ENCODE measurements at places on chromosomes 1 and 21.
A peak's percentile ranks its signal among the peaks of the same experiment; 100 is the strongest.

GRCh38 chr1:69073176-69073575 lies 494.5 kb upstream of the LRRC7 start:
- ATAC-seq, result no peak

- ATAC-seq, result no peak
Measured at GRCh38 chr1:31006747-31007146, 58.8 kb downstream of the PUM1 start.

- no peak for ATAC-seq
Measured at GRCh38 chr21:44875316-44875700, 1.8 kb upstream of the PTTG1IP start.

DNA sequence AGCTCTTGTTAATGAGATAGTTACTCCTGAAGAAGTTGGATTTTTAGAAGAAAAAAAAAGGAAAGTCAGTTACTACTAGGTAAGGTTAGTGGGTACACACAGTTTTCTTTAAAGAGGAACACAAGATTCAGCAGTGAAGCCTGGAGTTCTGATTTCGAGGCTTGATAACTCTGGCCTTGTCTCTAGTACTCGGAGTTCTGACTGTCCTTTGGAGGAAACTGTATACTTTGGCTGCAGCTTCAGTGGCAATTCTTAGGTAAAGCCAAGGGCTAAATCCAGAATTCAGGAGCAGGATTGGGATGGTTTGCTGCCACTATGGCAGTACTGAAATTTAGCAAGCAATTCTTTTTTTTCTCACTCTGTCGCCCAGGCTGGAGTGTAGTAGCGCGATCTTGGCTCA lies 9.2 kb downstream of the ACADM start:
- no peak for ATAC-seq

DNA sequence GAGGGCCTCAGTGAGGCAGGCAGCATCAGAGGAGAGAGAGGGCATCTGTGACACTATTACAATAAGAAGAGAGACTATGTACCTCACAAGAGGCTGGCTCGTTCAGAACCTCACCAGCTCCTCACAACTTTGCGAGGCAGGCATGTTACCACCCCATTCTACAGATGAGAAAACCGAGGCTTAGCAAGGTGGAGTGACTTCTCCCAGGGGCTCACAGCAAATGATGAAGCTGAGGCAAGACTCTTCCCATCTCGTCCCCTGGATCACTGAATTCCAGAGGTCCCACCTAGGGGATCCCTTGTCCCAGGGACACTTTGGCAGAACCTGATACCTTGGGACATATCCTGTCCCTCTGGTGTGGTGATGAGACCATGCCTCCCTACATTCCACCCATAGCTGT lies 64.4 kb downstream of the DISP3 start:
- no peak for ATAC-seq

DNA sequence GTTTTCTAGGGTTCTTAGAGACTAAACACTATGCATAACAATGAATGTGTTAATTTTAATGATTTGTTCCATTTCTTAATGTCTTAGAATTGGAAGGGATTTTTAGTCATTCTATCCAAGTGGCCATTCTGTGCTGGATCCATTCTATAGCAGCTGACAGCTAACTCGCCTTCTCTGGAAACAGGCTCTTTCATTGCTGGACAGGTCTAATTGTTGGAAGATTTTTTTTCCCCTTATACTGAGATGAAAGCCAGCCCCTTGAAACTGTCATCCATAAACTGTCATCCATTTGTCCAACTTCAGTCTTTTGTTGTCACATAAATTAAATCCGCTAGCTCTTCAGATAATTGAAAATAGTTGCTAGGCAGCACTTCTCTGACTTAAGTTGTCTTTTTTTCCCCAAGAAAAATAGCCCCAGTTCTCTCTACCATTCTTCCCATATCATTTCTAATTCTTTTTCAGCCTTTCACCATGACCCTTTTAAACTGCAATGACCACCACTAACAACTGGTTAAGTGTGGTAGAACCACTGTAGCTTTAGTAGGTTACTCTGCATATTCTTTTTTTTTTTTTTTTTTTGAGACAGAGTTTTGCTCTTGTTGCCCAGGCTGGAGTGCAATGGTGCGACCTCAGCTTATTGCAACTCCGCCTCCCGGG lies 19.7 kb downstream of the AK4 start:
- no peak for ATAC-seq

DNA sequence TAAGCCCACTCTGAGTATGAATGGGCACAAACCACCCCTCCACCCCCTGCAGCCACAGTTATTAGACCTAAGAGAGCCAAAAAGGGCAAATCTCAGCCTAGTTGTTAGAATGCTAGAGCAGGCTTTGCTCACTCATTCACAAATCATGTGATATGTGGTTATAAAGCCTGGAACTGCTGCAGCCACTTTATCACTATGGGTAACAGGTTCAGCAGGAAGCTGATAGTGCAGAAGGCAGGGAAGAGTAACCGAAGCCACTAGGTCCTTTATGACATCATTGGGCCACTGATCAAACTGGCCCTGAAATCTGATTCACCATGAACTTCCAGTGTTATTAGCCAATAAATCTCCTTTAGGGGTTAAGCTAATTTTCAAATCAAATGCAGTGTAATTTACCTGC lies 134.7 kb downstream of the GRIK1 start:
- peak; percentile 54 for ATAC-seq

GRCh38 chr1:43536864-43537358 lies 6.2 kb downstream of the PTPRF start:
- peak; percentile 56 for ATAC-seq

DNA sequence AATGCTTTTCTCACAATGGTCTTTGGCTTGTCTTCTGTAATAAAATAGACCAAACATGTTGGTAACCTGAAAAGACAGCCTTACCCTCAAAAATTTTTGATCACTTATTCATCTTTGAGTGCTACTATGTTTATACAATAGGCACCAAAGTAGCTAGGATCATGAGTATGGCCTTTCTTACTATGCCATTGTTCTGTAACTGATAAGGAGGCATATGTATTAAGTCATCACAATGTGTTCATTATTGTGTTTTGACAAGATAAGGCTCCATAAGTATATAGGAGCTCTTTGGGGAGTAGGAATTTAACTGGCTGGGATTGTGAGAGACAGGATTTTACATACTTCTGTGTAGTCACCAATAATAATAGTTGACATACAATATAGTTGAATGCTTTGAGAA lies 675 bp downstream of the TMCO2 start:
- ATAC-seq, result no peak

DNA sequence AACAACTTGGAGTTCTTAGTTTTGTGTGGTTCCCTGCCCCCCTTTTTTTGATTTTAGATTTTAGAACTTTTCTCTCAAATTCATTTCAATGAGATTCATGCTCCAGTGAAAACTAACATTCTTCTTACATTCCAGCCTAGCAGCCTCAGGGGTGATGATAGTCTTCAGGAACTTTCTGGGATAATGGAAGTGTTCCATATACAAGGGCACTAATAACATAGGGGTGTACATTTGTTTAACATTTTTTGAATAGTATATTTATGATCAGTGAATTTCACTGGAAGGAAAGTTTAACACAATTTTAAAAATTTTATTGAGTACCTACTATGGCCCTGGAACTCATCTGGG lies 61.4 kb upstream of the ZNF648 start:
- no peak for ATAC-seq

- ATAC-seq, result no peak
Measured at GRCh38 chr1:65845535-65846060, 52.9 kb downstream of the PDE4B start.

DNA sequence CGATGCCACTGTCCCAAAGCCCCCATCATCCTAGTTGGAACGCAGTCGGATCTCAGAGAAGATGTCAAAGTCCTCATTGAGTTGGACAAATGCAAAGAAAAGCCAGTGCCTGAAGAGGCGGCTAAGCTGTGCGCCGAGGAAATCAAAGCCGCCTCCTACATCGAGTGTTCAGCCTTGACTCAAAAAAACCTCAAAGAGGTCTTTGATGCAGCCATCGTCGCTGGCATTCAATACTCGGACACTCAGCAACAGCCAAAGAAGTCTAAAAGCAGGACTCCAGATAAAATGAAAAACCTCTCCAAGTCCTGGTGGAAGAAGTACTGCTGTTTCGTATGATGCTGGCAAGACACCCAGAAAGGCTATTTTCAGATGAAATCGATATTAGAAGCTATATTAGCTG lies 8.1 kb downstream of the RHOU start:
- no peak for ATAC-seq

GRCh38 chr1:196723325-196724185 lies 51.1 kb upstream of the CFHR3 start:
- peak; percentile 82 for ATAC-seq

DNA sequence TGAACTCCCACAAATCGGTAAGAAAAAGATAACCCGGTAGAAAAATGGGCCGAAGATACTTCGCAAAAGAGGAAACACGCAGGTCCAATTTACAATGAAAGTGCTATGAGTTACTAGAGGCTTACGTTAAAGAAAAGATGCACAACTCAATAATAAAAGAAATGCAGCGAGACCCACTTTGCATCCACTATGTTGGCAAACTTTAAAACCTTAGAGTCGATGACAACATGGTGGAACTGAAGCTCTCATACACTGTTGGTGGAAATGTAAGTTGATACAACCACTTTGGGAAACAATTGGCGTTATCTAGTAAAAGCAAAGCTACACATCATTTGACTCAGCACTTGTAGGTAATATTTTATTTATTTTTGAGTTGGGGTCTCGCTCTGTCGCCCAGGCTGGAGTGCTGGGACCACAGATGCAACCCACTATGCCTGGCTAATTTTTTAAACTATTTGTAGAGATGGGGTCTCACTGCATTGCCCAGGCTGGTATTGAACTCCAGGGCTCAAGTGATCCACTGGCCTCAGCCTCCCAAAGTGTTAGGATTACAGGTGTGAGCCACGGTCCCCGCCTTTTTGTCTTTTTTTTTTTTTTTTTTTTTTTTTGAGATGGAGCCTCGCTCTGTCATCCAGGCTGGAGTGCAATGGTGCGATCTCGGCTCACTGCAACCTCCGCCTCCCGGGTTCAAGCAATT lies 696 bp upstream of the GPATCH3 start:
- ATAC-seq, result no peak

- ATAC-seq, result no peak
Measured at GRCh38 chr1:235872270-235872669, 5.6 kb upstream of the LYST start.

DNA sequence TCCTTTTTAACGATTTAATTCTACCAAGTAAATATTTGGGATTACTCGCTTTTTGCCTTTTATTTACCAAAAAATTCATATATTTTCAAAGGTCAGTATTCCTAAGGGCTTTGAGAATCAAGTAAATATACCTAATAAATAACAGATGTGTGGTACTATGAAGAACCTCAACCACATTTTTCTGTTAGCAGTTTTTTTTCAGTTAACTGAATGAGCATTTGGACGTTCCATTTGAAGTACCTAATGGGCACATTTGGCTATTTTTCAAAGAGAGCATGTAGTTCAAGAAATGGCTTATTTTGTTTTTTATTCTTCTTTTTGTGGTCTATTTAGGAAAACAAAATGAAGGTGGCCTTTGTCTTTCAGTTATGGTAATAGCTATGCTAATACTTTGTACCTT lies 253.0 kb downstream of the GPR52 start:
- no peak for ATAC-seq

DNA sequence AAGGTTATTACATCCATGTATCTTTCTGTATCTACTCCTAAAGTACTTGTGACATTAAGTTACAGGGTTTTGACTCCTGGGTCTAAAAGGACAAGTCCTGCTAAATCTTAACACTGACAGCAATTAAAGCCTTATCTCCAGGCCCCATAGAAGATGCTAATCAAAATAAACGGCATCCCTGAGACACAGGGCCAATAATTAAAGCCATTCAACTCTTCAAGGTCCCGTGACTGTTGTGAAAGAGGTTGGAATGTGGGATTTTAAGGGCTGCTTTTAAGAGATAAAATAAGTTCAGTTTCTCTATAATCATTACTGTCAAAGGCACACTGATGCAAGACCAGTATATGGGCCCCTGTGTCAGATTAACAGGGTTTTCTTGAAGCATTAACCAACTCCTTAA lies 8.3 kb downstream of the DNAI4 start:
- no peak for ATAC-seq

DNA sequence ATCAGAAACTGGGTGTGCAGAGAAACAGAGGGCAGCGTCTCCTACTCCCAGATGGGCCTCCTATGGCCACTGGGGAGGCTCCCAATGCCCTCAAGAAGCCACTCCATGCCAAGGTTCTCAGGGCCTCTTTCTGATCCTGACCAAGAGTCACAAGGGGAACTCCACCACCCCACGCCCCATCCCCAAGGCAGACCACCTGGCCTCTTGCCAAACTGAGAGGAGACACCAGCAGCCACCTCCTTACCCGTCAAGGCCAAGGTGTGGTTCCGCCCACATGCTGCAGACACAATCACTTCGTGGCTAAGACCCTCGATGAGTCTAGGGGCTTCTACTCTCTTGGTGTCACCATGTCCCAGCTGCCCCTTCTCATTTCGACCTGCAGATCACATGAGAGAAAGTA lies 17.0 kb downstream of the RCC2 start:
- ATAC-seq, result no peak

DNA sequence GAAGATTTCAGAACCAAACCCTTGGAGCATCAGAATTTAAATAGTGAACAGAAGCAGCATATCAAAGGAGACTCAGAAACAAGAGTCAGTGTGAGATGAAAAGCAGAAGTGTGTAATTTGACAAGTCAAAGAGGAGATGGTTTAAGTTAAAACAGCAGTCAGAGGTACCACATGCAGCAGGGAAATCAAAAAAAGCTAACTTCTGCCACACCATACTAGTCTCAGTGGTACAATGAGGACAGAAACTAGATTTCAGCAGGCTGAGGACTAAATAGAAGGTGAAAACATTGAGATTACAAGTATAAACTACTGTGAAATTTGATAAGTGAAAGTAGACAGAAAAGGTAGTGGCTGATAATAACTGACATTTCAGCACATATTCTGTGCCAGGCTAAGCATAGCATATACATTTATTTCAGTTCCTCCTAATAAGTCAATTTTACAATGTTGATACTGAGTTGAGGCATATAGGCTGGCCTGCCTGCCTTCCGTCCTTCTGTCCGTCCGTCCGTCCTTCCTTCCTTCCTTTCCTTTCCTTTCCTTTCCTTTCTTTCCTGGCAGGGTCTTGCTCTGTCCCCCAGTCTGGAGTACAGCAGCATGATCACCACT lies 12.6 kb downstream of the SUCO start:
- no peak for ATAC-seq

GRCh38 chr1:192831706-192832355 lies 23.0 kb downstream of the RGS2 start:
- ATAC-seq, result peak; percentile 50

DNA sequence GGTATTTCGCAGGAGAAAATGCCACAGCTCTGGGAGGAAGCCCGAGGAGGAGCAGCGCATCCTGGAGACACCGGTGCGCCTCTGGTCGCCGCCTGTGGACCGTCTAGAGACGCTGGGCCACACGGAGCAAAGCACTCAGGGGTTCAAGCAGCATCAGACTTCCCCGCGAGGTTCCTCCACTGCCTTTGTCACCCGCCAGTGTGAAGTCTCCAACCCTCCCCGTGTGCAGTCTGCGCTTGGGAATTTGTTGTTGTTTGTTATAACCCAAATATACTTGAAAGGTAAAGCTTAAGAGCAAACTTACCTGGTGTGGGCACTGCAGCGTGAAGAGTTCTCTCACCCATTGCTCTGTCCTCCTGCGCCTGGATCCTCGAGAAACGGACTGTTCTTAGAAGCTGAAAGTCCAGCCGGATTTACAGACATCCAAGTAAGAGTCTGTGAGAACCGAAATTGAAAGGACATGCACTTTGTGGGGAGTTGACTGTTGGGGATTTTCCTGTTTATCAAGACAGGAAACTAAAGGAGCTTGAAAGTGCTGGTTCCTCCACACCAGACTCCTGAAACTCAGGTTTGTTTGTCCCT lies at the start of gene GBP4:
TSS of gene GBP4 (minus strand) at position 452 of the 582 bp plus-strand sequence. CDS start at position 344, 108 bp downstream.
- peak; percentile 58 for ATAC-seq
